ENCODE measurements at places on chromosomes 11 and 22. TPM values are rescaled to one million over a fixed set of nuclear protein-coding genes. Genes with fewer than 3 reads are reported as not detected.

OTOG gene
- not detected for total RNA-seq

UFD1 gene
- 51.0 TPM for total RNA-seq

GRCh38 chr11:1652442-1652770 is 22.8 kb downstream of the KRTAP5-5 start:
- no peak for DNase-seq

GRCh38 chr11:67634366-67635230 is 4.9 kb upstream of the NUDT8 start:
- DNase-seq, result no peak

DNA sequence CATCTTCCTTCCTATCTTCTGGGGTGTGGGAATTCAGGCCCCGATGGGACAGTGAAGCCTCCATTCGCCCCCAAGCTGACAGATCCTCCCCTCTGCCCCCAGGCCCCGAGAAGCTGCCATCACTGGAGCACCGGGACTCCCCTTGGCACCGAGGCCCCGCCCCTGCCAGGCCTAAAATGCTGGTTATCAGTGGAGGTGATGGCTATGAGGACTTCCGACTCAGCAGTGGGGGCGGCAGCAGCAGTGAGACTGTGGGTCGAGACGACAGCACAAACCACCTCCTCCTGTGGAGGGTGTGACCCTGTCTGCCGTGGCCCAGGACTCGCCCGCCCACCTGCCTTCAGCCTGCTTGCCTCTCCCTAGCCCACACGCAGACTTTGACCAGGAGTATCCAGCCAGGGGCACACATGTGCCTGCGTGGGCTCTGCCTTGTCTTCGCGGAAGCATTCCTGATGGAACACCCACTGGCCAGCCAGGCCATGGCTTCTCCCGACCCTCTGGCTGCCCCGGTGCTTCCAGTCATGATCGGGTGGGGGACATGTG is 8.6 kb upstream of the RELT start:
- no peak for DNase-seq

GRCh38 chr11:99592266-99592665 is 571.5 kb downstream of the CNTN5 start:
- DNase-seq, result no peak

RASSF7 gene
- total RNA-seq, result 58.5 TPM

Measured in breast epithelium (tissue), 4 donors.